ENCODE measurements at places on chromosomes 5 and 9.

- no peak for DNase-seq
These were observed 9.6 kb downstream of the KIF2A start for GRCh38 chr5:62315376-62316175.

GRCh38 chr9:115694014-115694413 lies 459.6 kb upstream of the PAPPA start:
- DNase-seq: no peak

- DNase-seq: no peak
These were observed 111.0 kb downstream of the COL5A1 start for GRCh38 chr9:134752471-134753168.

DNA sequence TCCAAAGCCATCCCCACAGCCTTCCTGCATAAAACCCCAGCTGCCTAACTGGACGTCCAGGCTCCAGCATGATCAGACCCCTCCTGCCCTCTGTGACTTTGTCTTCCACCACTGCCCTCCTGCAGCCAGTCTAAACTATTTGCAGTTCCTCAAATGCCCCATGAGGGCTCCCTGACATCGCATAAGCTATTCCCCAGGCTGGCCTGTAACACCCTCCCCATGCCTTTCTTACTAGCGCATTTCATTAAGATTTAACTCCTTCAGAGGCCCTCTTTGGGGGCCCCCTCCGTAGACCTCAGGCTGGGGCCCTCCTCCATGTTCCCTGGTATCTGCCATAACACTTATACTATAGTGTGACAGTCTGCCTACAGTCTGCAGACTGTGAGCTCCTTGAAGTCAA lies 15.5 kb upstream of the SMIM23 start:
- no peak for DNase-seq

DNA sequence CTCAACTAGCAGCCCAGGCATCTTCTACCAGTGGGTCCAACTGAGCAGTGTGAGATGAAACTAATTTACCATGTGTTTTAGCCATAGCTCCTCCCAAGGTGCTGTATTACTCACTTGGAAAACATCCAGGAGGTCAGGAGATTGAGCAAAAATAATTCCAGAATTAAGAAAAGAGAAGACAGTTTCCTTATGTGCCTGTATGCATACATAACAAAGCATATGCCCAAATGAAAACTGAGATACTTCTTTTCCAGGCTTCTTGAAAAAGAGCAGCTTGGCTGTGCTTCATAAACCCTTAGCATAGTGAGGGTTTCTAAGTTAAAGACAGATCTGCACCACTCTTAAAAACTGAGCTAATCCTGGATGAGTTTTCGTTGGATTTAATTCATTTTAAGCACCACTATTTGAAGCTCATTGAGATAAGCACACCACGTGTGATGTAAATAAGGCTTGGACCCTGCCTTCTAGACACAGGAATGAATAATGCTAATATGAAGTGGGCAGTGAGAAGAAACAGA lies 119.4 kb downstream of the ADAMTS12 start:
- DNase-seq: no peak

- no peak for DNase-seq
These were observed 97.2 kb downstream of the TRIO start for GRCh38 chr5:14240359-14240758.

GRCh38 chr9:91282292-91282691 lies 79.4 kb downstream of the AUH start:
- no peak for DNase-seq

DNA sequence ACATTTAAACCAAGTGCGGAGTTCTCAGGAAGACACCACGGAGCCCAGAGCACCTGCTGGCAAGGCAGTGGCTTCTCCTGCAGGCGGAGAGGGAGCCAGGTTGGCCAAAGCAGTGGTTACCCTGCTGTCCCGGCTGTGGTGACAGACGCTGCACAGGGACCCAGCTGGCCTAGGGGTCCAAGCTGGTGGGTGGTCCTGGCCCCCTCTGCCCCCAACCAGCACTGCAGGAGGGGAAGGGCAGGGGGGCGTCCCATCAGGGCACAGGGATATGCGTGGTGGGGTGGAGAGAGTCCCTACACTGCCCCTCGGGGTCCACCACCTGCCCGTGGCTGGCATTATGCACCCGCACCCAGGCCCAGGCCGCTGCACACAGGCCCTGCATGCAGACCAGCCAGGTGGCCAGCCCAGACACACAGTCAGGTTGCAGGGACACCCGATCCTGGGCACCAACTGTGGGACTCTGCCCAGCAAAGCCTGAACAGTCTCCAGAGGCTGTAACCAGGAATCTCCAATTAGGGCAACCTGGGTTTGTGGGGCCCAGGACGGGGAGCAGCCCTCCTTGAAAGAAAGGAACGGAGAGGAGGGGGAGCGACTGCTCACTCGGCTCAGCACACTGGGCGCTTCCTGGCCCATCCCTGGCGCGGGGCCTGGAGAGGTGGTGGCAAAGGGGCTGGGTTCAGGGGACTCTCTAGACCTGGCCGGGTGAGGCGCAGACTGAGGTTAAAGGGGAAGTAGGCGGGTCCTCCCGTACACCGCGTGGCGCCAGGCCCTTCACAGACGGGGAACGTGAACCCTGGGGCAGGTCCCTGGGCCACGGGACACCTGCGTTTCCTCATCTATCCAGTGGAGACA lies 46.3 kb downstream of the NACC2 start:
- no peak for DNase-seq

DNA sequence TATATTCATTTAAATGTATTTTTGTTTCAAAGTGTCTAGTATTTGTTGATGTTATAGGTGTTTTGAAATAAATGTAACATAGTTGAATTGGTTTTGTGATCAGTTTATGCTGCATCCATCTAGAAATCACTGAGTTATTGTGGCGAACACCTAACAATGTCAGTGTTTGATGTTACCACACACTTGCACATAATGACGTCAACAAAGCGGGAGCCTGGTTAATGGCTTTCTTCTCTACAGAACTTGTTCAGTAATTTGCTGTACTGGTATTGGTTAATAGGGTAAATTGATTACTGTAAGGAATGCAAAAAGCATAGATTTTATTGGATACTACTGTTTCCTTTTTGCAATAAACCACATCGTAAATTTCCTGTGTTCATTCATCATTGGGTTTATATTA lies 133.0 kb downstream of the ATG10 start:
- no peak for DNase-seq

DNA sequence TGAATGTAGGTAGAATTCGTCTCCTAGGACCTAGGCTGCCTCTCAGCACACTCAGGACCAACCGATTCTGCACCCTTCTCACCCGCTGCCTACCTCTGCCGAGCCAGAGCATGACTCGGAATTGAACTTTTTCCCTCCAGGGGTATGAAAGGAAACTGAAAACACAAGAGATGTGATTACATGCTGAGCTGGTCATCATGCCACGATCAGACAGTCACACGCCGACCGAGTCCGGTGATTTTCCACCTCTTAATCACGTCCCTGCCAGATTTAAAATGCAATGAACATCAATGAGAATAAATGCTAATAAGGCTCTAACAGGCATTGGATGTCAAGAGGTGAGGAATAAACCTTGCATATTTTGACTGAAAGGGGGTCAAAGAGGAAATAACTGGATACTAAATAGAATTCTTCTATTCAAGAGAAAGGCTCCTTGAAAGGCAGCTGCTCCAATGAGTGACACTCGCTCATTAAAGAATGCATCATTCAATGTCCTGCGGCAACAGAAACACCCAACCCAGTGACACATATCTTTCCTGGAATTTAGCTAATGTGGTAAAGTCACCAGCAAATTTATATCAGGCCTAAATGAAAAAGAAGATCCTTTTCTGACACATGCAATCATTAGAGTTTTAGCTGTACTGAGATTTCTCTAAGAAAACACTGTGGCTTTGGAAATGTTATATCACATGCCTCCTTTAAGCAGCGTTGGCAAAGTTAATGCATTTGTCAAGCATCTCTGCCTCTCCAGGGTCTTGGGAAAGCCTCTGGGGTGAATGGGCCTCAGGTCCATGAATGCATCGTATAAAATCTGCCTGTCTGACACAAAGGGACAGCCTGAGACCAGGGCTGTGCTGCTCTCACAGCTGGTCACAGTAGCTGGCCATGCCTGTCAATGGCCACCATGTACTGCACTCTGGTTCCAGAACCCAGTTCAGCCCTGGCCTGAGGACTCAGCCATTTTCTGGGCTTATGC lies 128.7 kb downstream of the SPOCK1 start:
- no peak for DNase-seq

GRCh38 chr5:30387974-30388632 lies 805.4 kb upstream of the CDH6 start:
- DNase-seq: no peak

DNA sequence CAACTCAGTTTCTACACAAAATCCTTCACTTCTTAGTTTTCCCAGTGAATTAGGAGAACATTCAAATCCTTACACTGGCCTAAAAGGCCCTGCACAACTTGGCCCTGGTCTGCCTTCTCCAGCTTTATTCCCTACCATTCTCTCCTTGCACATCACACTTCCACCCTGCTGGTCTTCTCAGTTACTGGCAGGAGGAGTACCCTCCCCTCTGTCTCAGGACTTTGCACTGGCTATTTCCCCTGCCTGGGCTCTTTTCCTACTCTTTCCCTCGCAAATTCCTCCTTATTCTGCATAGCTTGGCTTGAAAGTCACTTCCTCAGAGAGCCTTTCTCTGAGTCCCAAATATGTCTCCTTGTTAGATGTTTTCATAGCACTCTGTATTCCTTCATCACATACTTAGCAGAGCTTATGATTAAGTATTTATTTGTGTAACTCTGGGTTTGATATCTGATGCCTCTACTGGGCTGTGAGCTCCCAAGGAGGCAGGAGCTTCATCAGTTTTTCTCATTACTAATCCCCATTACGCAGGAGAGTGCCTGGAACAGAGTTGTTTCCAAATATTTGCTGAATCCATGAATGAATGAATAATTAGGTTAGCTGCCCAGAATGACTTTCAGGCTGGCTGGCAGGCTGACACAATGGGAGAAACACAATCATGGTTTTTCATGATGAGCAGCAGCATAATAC lies 159.8 kb upstream of the KLF9 start:
- DNase-seq: no peak

- DNase-seq: no peak
These were observed 324.5 kb downstream of the KCNN2 start for GRCh38 chr5:114686356-114686755.

GRCh38 chr5:149177911-149178565 lies 36.7 kb downstream of the ABLIM3 start:
- no peak for DNase-seq

- DNase-seq: no peak
These were observed 435.9 kb upstream of the TLE4 start for GRCh38 chr9:79135681-79136415.

- no peak for DNase-seq
These were observed 72.6 kb upstream of the ENTREP1 start for GRCh38 chr9:69252436-69252835.

- no peak for DNase-seq
These were observed 143.3 kb downstream of the SEC61B start for GRCh38 chr9:99365233-99365980.

- DNase-seq: no peak
These were observed 27.7 kb downstream of the LHX6 start for GRCh38 chr9:122200960-122201595.

All from effector memory CD4-positive, alpha-beta T cell (primary cell).